ENCODE measurements at places on chromosomes 11 and 22.

DNA sequence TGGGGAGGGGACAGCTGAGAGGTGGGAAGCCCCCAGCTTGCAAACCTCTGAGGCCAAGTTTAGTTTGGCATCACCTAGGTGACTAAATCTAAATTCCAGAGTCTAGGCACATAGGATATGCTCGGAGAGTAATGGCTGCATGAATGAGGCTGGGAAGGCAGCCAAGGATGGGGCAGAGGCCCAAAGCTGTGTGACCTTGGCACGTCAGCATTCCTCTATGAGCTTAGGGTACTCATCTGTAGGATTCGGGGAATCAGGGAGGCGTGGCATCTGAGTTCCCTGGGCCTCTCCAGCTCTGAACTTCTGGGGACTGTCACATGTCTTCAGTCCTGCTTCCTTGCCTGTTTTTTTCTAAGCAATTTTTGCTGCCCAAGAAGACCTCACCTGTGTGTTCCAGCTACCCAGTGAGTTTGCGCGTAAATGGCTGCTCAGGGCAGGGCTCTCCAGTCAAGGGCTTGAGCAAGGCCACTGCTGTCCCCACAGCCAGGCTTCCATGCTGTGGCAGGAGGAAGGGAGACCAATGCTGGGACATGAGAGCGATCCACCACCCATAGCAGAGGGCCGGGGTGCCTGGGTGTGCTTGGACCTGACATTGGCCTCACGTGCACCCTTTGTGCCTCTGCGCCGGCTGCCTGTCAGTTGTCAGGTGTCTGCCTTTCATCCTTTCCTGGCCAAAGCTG, 13.9 kb downstream of the DAGLA start:
- DNase-seq, result peak; percentile 41

GRCh38 chr22:42172773-42173172, 42.2 kb upstream of the CYP2D6 start:
- DNase-seq, result no peak

GRCh38 chr11:117993988-117994745, 8.0 kb downstream of the IL10RA start:
- DNase-seq, result no peak

DNA sequence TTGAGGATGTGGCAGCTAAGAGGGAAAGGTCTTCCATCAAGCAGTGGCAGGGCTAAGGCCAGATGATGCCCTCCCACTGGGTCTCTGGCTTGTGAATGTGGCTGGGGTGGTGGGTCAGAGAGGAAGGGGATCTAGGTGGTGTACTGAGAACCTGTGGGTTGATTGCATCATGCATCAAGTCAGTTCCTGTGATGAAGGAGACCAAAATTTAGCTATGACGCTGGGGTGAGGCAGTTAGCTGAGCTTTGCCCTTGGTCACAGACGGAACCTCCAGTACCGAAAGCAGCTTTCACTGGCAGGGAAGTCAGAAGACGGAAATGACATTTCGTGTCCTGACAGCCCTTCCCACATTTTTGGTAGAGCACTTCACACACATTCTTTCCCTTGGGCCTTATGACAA, 20.7 kb downstream of the ATG16L2 start:
- no peak for DNase-seq

DNA sequence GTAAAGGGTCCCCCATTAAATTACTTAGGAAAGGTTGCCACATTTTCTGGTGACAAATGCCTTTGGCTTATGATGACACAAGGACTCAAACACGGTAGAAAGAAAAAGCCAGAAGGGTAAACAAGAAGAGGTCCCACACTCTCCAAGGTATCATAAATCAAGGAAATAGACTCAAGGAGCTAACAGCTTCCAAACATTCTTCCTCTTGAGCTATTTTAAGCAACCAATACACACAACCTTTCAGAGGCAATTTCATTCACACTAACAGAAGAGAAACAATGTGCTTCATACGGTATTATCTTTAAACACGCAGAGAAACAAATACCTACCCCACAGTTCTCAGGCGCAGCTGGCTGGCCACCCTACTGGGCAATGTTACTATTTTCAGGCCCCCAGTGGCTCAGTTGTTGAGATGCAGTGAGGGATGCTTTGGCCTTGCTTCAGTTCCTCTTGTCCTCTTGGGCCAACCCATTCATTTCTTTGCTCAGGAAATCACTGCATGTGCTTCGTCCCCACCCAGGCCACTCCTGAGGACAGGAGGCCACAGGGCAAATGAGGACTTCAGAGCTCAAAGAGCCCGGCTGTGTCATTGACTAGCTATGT, 15.8 kb downstream of the ABTB2 start:
- no peak for DNase-seq

- DNase-seq, result no peak
Observed at GRCh38 chr11:130095326-130095725, 25.6 kb downstream of the APLP2 start.

GRCh38 chr22:45598596-45599217, 72.9 kb upstream of the ATXN10 start:
- DNase-seq, result no peak

- no peak for DNase-seq
Observed at GRCh38 chr22:17161991-17162390, 2.9 kb upstream of the HDHD5 start.

- no peak for DNase-seq
Observed at GRCh38 chr11:34292546-34292945, 65.3 kb downstream of the ABTB2 start.

DNA sequence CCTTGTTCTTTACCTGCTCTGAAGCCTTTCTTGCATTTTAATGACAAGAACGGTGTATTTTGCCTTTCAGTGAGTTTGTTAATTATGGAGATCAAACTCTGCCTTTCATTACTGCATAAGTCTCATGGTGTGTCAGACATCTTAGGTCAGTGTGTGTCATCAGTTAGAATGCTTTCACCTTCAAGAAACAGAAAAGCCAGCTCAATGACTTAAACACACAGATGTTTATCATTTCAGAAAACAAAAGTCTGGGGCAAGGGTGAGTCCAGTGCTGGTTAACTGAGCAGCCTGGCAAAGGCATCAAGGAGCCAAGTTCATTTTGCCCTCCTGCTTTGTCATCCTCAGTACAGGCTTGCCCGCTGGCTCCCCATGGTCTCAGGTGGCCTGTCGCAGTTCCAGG, 54.5 kb downstream of the PACS1 start:
- no peak for DNase-seq

- no peak for DNase-seq
Observed at GRCh38 chr11:44568658-44569473, 3.4 kb downstream of the CD82 start.

DNA sequence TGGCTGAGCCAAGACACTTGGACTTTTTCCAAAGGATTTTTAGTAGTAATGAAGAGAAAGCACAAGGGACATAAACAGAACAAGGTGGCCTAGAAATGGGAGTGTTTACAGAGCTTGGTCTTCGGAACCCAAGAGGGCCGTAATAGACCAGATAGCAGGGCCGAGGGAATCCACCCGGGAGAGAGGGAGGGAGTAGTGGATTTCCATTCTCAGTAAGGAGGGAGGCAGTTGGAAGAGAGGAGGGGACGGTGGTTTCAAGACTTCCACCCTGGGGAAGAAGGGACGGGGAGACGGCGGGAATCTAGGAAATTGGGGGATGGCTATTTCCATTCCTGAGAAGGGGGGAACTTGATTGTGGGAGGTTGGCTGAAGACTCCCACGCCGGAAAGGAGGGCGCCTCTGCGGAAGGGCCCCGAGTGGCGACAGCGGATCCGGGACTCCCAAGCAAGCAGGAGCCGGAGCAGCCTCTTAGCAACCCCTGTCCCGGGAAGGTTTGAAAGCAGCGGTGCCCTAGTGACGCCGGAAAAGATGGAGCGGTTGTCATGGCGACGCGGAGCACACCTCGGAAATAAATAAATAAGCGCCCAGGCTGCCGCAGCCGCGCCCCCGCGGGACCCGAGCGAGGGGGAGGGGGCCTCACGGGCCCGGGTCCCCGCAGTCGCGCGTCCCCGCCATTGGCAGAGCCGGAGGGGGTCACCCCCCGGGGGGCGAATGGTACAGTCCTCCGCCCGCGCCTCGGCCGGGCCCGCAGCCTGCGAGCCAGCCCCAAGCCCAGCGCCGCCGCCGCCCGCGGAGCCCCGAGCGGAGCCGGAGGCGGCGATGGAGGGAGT, 31.6 kb downstream of the EIF3F start:
- peak; percentile 37 for DNase-seq

- no peak for DNase-seq
Observed at GRCh38 chr11:84292006-84292405, 1005.8 kb upstream of the CCDC90B start.

DNA sequence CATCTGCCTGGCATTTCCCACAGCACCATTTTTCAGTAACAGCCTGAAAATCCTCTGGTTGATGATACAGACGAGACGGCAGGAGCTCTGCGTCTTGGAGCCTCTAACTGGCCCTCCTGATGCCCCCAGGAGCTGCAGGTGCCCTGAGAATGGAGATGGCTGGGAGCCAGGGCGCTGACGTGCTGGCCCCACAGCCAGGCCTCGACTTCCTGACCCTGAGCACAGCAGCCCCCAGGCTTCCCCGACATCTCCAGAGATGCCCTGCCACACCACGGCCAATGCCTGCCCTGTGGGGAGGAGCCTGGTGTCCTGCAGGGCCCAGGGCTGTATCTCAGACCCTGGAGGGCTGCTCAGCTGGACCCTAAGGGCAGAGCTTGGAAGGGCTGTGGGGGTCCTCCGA, 21.5 kb downstream of the TOLLIP start:
- DNase-seq, result no peak

DNA sequence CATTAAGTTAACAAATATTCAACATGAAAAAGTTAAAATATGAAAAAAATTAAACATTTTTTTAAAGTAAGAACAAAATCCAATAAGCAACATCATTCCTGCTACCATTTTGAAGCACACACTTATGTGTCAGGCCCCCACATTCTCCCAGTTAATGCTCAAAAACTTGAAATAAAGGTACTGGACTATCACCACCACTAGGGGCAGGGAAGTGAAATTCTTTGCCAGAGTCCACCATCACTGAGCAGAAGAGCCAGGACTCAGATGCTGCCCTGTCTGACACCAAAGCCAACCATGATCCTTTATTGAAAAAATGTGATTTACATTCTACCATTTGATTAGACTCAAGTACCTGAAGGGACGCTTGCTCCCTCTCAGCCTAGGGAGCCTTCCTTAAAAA, 39.1 kb downstream of the PITPNB start:
- no peak for DNase-seq

- peak; percentile 26 for DNase-seq
Observed at GRCh38 chr22:50030297-50031188, 18.0 kb upstream of the IL17REL start.

- no peak for DNase-seq
Observed at GRCh38 chr11:125372088-125372487, 124.0 kb downstream of the FEZ1 start.

DNA sequence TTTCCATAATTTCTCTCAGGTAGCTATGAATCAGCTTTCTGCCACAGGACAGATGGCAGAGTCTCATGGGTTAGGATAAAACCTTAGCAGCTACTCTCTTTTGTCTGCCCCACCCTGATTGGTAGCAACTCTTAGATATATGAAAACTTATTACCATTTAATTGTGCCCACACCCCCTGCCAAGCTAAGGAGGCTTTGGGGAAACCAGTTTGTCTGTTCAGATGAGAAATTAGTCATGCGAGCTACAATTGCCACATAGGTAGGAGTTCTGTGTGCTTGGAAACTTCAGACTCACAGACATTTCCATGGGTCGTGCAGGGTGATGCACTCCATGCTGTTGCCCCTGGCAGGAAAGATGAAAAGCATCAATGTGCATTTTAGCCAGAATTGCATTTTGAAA, 39.9 kb downstream of the CD44 start:
- no peak for DNase-seq

DNA sequence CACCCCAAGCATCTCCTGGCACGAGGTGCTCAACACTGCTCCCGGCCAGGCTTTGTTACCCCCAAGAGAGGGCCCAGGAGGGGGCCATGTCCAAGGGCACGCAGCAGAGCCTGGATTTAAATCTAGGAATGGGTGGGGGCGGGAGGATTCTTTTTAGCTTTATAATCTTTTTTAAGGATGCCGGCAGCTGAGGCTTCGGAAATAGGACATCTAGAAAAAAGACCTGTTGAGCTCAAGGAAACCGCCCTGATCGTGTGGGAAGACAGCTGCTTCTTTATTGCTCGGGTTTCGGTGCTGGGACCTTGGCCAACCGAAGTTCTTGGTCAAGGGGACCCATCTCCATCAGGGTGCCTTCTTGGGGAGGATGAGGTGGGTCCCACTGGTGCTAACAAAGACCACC, 317.9 kb downstream of the CTTN start:
- DNase-seq, result no peak

- no peak for DNase-seq
Observed at GRCh38 chr11:112156956-112157766, 6.7 kb downstream of the IL18 start.

GRCh38 chr11:46894961-46895360, 23.4 kb downstream of the LRP4 start:
- peak; percentile 49 for DNase-seq

DNA sequence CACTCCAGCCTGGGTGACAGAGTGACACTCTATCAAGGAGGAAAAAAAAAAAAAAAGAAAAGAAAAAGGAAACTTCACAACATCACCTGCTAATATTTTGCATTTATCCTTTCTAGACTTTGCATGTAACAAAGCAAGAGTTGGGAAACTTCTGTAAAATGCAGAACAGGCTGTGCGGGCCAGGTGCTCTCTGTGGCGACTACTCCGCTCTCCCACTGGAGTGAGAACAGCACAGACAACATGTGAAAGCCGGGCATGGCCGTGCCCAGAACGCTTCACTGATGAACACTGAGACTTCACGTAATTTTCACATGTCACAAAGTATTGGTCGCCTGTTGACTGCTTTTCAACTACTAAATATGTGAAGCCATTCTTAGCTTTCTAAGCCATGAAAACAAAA, 15.5 kb upstream of the TESMIN start:
- DNase-seq, result no peak

GRCh38 chr11:84747871-84748270, 879.3 kb downstream of the DLG2 start:
- DNase-seq, result no peak

- DNase-seq, result no peak
Observed at GRCh38 chr22:37248251-37248650, 4.2 kb upstream of the RAC2 start.

- no peak for DNase-seq
Observed at GRCh38 chr11:119809346-119809745, 80.3 kb upstream of the NECTIN1 start.

DNA sequence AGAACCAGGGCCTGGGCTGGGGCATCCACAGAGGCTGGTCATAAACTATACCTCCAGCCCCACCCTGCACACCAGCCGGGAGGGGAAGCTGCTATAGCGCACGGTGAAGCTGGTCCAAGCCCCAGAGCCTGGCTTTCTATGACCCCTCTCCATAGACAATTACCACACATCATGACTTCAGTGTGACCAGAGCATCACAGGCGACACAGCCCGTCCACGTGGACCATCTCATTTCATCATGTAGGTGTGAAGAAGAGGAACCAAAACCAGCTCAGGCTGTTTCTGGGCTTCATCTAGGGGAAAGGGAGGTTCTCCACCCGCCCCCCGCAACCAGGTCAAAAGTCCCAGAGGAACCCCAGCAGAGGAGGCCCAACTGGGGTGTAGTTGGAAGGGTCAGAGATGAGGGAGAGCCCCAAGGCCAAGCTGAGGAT, 3.0 kb downstream of the CXCR5 start:
- DNase-seq, result no peak

Measured in NCI-H2029 (cell line).